ENCODE measurements at places on chromosomes 7 and 10.

DNA sequence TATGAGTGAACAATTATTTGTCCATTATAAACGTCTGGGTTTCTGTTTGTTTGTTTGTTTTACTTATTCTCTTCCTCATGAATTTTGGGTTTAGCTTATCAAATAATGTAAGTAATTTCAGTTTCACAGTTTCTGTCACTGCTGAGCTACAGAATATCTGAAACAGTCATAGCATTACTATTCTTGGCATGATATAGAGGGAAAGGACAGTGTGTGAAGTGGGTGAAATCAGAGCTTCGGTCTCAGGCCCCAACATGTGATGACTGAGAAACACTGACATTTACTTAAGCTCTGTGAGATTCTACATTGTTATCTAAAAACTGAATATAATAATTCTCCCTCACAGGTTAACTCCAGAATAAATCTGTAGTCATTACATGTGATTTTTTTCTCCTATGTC is 8.8 kb upstream of the OR6V1 start:
- DNase-seq: no peak

DNA sequence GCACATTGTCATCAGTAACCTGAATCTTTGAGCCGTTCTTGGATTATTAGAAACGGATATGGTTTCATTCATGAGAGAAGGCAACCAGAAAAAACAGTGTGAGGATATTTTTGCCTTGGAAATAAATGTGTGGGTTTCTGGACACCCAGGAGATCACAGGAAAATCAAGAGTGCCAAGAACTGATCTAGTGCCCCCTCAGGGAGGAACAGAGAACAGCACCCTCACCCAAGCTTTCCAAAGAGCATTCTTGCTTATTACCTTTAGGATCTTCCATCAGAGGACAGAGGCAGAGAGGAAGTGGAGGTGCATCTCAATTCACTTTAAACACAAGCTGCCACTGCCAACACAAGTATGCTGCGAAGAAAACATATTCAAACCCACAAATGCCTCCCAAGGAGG is 851.5 kb upstream of the COBL start:
- DNase-seq: no peak

GRCh38 chr7:134514106-134514505 is 13.3 kb upstream of the AKR1B10 start:
- DNase-seq: no peak

- no peak for DNase-seq
Measured at GRCh38 chr7:20741801-20742200, 44.9 kb downstream of the SP8 start.

DNA sequence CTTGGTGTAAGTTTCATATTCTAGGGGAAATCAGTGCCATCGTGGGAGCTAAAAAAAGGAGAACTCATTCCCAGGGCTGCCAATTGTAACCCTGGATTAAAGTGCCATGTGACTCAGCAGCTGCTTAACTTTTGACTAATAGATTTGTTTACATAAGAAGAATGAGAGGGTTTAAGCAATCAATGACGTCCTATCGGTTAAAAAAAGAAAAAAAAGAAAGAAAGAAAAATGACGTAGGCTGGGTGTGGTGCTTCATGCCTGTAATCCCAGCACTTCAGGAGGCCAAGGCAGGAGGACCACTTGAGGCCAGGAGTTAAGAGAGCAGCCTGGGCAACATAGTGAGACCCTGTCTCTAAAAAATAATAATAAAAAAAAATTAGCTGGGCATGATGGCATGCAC is 116.2 kb upstream of the AFAP1L2 start:
- DNase-seq: no peak

DNA sequence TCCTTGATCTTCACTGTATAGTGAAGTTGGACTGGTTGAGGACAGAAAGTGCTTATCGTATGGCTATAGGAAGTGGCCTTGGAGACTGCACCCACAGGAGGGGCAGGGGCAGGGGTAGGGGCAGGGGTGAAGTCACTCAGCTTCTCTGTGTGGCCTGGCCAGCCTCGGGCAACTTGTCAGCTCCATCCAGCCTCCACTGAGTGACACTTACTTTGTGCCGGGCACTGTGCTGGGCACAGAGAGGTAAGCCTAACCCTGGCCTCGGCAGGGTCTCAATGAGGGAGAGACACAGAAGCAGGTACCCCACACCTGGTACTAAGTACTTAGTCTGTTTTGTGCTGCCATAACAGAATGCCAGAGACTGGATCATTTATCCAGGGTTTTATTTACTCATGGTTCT is 99.3 kb upstream of the CTBP2 start:
- DNase-seq: no peak

DNA sequence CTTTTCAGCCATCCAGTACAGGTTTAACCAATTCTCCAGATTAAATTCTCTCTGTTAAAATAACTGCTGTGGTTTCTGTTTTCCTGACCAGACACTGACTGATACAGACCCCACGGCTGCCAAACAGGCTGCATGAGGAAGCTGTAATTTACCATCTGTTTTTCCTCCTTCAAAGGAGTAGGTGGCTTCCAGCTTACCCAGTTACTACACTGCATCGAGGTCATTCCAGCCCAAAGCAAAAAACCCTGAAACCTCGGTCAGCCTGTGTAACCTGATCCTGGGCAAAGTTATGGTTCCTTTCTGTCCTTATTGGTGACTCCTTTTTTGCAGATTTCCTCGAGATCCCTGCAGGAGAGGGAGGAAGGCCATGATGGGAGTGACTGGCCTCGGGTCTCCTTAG is 27.9 kb upstream of the LOXL4 start:
- no peak for DNase-seq

- DNase-seq: no peak
Measured at GRCh38 chr10:129760003-129760315, 204.1 kb downstream of the EBF3 start.

DNA sequence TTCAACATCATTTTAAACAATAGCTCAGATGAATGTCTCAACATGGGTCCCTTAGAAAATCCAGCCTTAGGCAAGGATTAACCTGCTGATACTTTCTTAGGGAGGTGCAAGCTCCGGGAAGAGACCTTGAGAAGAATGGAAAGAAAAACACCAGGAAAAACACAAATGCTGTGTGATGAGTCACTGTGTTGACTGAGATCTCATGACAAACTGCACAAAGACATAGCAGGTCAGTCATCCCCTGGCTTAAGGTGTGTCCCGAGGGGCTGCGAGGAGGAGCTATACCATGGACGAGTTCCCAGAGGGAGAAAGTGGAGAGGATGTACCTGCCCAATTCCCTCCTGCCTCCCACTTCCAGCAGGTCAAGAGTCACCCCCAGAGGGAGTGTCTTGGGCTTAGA is 98.0 kb downstream of the TEX36 start:
- no peak for DNase-seq

DNA sequence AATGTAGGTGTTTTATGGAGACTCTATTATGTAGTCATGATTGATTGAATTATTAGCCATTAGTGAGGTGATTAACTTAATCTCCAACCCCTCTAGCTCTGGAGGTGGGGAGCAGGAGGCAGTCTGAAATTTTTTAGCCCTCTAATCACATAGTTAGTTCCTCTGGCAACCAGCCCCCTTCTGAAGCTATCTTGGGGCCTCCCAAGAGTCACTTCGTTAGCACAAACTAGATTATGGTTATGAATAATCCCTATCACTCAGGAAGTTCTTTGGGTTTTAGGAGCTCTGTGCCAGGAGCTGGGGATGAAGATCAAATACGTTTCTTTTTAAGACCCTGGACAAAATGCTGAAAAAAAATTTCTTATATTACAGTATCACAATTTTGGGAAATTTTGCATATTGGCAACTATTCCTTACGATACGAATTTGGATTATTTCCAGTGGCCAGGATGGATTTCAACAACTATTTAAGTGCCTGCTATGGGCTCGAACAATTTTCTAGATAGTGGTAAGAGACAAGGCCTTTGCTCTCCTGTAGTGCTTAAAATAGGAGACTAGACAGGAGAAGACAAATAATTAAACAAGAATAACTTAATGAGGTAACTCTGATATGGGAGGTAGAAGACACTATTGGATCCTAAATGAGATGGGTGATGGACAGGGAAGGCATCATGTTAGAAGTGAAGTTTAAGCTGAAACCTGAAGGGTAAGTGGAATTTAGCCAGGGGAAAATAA is 52.9 kb downstream of the BTAF1 start:
- DNase-seq: no peak

DNA sequence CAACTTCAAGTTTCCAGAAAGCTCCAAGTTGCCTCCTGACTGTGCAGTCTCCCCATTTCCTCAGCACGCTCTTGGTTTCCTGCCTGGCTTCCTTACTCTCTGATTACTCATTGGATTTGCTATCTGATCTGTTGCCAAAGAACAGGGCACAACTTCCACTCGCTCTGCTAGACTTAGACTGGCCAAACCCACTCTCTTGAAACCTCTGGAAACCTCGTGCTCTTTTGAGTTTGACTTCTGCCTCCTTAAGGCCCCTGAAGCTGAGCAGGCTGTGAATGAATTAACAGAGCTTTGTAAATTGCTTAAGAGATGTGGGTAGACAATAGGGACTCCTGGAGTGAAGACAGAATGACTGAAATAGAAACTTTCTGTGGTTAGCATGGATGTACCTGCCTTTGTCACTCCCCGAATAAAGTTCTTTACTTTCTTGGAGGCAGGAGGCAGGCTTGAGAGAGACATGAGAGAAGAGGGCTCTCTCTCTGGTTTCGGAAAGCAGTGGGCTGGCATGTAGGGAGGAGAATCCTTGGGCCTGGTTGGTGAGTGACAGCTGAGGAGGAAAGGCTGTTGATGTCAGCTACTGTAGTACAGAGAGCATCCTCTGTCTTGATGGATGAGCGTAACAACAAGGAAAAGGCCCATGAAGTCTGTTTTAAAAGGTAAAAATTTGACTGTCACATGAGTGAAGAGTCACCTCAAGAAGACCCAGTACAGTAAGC is 70.8 kb downstream of the CHN2 start:
- DNase-seq: no peak

DNA sequence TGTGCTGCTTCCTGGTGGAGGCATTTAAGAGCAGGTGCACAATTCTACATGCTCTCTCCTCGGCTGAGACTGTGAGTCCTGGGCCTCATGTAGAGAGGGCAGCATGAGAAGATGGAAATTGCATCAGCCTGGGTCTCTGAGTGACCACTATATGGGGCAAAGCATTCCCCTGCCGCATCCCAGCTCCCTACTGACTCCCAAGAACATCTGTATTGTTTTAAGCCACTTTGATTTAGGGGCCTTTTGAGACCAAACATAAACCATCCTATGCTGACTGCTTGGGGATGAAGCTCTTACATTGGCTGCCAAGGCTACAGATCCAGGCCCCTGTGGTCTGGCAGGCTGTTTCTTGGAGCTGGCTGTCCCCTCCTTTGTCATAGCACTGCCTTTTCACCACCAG is 101.3 kb upstream of the TBX20 start:
- DNase-seq: no peak

DNA sequence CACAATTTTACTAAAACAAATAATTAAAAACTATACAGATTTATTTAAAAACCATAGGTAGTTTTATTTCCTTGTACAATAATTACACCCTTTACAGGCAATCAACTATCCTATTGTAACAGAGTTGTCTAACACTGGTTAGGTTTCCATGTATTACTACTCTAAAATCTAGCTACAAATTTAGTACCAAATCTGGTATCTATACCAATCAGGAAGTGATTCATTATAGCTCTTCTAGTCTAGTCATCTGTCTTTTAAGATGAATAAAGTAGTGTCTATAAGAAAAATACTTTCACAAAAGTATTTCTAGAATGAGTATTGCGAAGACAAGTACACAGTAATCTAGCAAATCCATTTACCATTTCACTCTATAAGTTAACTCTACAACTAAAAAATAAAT is 16.9 kb downstream of the ZNF800 start:
- no peak for DNase-seq

- no peak for DNase-seq
Measured at GRCh38 chr7:31419505-31420055, 79.1 kb upstream of the NEUROD6 start.

GRCh38 chr7:43244232-43244631 is 131.8 kb downstream of the HECW1 start:
- DNase-seq: no peak

GRCh38 chr7:151321341-151321740 is 20.3 kb upstream of the NUB1 start:
- DNase-seq: no peak

- DNase-seq: no peak
Measured at GRCh38 chr10:120477743-120478141, 20.7 kb downstream of the PLPP4 start.

DNA sequence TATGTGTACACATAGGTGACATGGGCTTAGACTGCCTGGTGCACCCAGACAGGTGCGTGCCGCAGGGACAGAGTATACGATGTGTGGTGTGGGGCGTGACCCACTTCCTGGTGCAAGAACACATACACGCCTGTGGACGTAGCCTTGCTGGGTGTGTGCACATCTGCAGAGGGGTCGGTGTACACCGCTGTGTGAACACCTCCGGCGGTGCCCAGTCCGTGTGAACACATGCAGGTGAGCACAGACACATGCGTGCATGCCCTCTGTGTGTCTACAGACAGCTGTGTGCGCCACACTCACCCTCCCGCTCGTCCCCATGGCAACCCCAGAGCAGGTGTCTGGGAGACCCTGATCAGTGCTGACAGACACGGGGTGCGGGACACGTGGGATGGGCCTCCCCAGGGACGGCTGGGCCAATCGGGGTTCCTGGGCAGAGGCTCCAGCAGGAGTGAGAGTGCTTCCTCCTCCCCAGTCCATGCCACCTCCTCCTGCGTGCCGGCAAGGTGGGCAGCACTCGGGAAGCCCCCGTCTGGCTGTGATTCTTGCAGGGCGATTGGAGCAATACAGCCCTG is 23.4 kb downstream of the ELFN1 start:
- DNase-seq: no peak

DNA sequence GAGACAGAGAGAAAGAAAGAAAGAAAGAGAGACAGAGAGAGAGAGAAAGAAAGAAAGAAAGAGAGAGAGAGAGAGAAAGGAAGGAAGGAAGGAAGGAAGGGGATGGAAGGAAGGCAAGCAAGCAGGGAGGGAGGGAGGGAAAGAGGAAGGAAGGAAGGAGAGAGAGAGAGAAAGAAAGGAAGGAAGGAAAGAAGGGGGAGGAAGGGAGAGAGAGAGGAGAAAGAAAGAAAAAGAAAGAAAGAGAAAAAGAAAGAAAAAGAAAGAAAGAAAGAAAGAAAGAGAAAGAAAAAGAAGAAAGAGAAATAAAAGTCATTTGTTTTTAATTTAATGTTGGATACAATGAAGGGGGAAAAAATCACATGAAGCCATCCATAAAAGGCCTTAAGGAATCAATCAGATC is 4.6 kb upstream of the RASSF4 start:
- DNase-seq: no peak

GRCh38 chr7:42235741-42236161 is 1.3 kb downstream of the GLI3 start:
- DNase-seq: no peak

DNA sequence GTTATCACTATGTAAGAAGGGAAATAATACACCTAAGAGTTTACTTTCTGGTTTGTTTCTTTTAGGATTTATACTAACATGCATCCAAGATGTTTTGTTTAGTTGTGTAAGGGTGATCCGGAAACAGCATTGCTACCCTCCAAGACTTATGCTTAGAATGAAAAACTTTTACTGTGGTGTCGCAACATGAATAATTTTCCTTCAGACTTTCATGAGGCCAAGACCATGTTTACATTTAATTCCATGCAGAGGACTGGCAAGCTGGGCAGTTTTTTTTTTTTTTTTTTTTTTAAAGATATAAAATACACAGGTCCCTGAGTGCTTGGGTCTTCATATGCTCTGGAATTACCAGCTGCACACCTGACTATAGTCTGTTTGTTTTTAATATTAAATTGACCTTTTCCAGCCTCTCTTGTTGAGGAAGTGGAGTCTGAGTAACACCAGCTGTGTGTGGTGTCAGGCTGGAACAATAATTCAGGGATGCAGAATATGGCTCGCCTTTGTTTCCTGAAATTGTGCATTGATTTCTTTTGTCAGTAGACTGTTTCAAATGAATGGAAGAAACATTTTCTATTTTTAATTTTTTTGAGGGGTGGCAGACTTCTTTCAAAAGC is 81.7 kb downstream of the ST7 start:
- DNase-seq: no peak

Data from stimulated activated CD8-positive, alpha-beta memory T cell treated with anti-CD3 and anti-CD28 coated beads, Interleukin-2, amount 100 ng/mL, for 48 hours (primary cell).